ENCODE measurements at places on chromosomes 16 and 17.

- no peak for ATAC-seq
Measured at GRCh38 chr16:12536412-12536746, 267.3 kb downstream of the CPPED1 start.

DNA sequence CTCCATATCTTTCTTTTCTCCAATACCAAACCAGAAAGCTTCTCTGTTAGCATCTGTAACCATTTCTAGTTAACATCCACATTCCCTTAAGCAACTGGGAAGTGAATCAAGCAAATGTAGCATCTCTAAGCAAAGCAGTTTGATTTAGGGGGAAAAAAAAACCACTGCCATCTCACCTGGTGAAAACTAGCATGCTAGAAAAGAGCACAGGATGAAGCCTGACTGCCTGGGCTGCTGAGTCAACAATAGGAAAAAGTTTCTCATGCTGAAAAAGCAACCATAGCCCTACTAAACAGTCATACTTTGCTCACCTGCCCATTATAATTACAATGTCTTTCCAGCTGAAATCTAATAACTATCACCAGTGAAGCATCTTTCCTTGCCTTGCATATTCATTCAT lies 139.3 kb downstream of the ANKFN1 start:
- ATAC-seq: peak; percentile 52

GRCh38 chr16:31183432-31184428 lies 3.8 kb downstream of the FUS start:
- no peak for ATAC-seq

- no peak for ATAC-seq
Measured at GRCh38 chr17:81212365-81212764, 10.4 kb downstream of the CEP131 start.

- ATAC-seq: no peak
Measured at GRCh38 chr16:87471278-87472141, 21.3 kb downstream of the ZCCHC14 start.

GRCh38 chr16:85090873-85091521 lies 21.3 kb downstream of the CIBAR2 start:
- no peak for ATAC-seq

DNA sequence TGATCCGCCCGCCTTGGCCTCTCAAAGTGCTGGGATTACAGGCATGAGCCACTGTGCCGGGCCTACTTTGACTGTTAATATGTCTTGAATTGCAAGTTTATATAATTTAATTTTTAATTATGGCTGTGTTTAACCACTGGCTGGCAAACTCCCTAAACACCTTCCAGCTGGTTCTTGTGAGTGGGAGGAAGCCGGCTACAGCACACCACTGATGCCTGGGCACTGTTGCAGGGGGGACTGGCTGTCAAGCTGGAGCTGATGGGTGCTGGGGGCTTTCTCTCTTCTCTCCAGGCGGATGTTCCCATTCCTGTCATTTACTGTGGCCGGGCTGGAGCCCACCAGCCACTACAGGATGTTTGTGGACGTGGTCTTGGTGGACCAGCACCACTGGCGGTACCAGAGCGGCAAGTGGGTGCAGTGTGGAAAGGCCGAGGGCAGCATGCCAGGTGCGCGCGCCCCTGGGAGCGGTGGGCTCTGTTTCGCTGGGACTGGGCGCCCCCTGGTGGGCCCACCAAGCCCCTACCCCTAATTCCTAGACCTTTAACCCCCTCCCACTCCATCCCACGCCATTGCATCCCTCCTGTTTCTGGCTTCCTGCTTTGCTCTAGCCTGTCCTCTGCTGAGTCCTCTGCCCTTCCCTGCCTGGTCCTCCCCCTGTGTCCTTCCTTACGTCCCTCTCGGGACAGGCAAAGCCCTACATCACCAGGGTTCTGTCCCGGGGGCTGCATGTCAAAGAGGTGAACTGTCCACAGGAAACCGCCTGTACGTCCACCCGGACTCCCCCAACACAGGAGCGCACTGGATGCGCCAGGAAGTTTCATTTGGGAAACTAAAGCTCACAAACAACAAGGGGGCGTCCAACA lies 9.5 kb downstream of the TBX21 start:
- peak; percentile 48 for ATAC-seq

DNA sequence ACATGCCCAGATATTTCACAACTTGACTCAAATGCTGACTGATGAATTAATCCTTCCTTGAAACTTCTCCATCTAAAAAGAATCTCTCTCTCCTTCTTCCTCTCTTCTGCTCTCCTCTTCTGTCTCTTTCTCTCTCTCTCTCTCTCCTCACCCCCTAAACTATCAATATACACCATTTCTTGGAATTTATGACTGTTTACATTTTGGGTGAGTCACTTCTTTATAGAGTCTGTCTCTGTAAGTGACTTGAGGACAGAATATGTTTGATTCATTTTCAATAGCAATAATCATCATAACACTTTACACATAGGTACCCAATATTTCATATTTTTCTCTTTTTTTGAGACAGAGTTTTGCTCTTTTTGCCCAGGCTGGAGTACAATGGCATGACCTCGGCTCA lies 15.3 kb downstream of the OR3A1 start:
- no peak for ATAC-seq

- no peak for ATAC-seq
Measured at GRCh38 chr16:56874800-56875199, 9.8 kb downstream of the SLC12A3 start.

- no peak for ATAC-seq
Measured at GRCh38 chr16:85905110-85906095, 6.4 kb downstream of the IRF8 start.

DNA sequence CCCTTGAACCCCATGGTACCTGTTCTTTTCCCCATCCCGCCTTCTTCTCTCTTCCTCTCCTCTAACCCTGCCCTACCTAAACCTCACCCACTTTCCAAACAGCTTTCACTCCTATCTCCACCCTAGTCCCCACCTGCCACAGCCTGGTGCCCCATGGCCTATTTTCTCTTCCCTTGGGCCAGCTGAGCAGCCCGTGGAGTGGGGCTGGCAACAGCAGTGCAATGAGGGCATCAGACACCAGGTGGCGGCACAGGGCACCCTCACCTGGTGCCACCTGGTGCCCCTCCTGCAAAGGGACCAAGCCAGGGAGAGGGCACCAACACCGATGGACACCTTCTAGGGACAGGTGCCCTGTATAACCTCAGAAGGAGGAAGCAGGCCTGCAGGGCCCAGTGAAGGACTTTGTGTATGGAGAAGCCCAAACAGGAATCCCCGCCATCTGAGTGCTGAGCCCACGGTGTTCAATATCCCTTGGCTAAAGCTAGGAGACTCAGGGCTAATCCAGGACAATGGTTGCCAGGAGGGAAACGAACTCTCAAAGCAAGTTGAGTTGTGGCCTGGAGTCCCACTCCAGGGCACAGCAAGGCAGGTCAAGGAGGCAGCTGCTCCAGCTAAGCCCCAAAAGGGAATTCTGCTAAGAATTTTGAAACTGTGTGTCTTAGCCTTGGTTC lies 4.0 kb upstream of the ABCC3 start:
- ATAC-seq: peak; percentile 52

GRCh38 chr17:47700471-47701449 lies 6.8 kb downstream of the TBKBP1 start:
- ATAC-seq: no peak

- ATAC-seq: no peak
Measured at GRCh38 chr17:14323522-14323981, 22.7 kb downstream of the HS3ST3B1 start.

DNA sequence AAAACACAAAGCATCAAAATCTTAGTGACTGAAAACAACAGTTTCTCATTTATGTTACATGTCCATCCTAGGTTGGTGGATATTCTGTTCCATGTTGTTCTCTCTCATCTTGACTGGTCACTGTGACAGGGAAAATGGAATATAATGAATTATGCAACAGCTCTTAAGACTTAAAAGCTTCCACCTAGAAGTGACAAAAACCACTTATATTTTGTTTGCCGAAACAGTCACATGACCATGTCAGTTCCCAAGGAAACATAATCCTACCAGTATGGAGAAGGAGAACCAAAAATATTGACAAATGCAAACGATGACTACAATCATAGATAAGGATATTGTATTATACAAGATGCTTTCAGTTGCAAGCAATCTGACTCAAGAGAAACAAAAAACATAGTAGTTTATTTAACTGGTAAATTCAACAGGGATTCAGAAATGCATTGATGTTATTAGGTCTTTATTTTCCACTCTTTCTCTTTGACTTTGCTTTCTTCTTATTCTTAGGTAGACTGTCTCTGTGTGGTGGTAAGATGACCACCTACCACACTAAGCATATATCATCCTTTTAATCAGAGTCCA lies 103.8 kb downstream of the SSH2 start:
- ATAC-seq: no peak

DNA sequence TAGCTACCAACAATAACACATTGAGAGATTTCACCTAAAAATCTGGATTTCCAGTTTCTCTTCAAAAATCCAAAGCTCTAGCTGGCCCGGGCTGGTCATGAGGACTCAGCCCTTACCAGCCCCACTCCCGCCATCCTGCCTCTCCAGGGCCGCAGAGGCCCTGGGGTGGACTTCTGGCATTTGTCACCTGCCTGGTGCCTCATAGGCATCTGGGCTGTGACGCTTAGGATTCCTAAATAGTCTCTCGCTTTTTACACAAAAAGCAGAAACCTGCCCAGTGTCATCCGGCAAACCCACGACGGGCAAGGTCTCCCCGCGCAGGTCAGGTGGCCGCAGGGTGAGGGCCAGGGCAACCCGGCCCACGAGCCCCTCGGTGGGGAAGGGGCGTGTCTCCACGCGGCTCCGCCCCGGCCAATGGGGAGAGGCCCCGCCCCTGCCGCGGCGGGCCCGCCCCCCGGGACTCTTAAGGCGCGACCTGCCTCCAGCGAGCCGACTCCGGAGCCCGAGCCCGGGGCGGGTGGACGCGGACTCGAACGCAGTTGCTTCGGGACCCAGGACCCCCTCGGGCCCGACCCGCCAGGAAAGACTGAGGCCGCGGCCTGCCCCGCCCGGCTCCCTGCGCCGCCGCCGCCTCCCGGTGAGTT lies at the start of gene VASN:
TSS of gene VASN (plus strand) at position 492 of the 644 bp plus-strand sequence. CDS start 9,030 bp downstream, outside the sequence.
- peak; percentile 91 for ATAC-seq

DNA sequence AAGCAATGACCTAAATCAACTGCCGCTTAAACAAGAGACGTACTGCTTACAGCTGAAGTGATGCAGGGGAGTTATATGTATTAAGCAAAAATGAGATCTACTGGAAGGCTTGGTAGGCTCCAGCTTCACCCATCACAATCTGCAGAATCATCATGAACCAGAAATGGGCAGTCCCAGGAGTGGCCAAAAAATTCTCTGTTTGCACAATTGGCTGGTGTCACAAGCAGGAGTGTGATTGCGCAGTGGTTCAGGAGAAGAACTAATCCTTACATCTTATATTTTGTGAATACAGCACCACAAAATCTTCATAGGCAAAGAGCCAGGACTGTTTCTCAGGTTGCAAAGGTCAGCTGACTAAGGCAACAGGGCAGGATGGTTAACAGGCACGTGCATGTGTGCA lies 75.9 kb downstream of the CES1 start:
- no peak for ATAC-seq

GRCh38 chr17:32318071-32318470 lies 23.9 kb downstream of the C17orf75 start:
- no peak for ATAC-seq

DNA sequence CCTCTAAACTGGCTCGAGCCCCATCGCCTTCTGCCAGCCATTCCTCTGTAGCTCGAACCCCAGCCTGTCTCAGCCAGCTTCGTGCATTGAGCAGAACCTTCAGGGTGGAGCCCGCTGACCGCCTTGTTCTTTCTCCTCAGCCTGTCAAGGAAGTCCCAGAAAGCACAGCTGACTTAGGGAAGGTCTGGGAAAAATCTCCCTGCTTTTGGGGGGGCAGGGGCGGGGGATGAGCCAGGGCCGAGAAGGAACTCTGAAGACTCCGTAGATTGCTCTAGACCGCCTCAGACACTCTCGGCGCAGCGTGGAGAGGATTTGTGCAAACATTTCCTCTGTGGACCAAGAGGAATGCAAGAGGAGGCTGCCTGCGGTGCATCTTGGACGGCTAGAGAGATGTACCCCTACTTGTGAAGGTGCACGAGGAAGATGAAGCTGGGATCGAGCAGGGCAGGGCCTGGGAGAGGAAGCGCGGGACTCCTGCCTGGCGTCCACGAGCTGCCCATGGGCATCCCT lies at the start of gene GLP2R:
TSS of gene GLP2R (plus strand) at position 284 of the 510 bp plus-strand sequence. CDS start at position 424, 140 bp downstream.
- no peak for ATAC-seq

DNA sequence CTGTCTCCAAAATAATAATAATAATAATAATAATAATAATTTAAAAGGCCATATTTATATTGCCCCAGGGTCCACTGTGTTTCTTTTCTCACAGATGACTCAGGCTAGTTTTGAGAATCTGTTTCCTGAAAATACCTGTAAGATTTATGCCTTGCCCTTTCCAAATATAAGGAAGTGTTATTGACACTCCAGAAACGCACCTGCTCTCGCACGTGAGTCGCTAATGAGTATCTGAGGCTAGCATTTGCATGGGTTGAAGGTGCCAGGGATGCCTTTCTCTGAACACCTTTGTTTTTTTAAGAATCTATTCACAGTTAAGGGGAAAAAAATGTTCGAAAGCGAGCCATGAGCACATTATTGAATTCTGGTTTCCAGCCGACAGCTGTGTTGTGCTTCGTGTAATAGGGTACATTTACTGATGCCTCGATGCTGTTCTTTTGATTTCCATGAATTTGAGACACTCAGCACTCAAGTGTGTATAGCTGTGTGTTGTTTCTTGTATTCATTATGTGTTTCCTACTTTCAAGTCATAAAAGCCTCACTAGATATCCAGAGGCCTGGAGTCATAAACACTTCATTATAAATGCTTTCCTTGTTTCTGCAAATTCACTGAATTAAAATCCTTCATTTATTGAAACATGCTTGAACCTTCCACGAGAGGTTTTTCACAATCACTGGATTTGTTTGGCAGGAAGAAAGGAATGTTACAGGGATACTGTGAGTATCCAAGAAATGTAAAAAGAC lies 45.0 kb upstream of the NOL11 start:
- no peak for ATAC-seq

- ATAC-seq: no peak
Measured at GRCh38 chr16:13041646-13042290, 140.4 kb downstream of the SHISA9 start.

- peak; percentile 92 for ATAC-seq
Measured at GRCh38 chr16:72099377-72099818, 5.8 kb downstream of the DHX38 start.

GRCh38 chr17:13283606-13284005 lies 265.8 kb upstream of the ELAC2 start:
- no peak for ATAC-seq

DNA sequence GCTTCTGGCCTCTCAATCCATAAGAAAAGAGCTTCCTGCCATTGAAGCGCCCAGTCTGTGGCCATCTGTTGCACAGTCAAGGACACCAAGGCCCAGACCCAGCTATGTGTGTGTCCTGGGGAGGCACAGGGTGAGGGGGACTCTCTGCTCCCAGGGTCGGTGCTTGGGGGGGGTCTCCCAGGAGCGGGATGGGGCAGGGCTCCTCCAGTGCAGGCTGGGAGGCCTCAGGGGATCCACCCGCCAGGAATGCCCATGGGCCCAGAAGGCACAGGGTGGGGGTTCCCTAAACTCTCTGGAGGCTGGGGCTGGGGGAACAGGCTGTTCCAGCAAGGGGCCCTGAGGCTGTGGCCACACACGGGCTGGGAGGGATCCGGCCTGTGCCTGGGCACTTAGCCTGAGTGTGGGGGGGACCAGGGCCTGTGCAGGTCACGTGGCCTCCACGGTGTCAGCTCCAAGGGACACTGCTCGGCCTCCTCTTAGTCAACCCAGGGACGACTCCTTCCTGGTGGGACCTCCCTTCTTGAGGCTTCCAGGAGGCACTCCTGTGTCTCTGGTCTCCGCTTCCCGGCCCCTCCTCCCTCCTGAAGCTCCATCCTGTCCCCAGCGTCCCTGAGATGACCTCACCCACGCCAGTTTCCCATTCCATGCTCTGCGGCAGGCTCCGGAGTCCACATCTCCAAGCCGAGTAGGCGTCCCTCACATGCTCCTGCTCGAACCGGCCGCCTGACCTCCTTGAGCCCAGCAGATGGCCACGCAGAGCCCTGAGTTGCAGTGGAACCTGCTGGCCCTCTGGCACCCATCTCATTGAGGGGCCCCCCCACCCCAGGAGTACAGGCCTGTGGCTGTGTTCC lies 23.1 kb upstream of the BAHCC1 start:
- no peak for ATAC-seq
